ENCODE measurements at places on chromosomes 1 and 21.

GRCh38 chr1:179228783-179229213 lies 679 bp downstream of the ABL2 start:
- no peak for DNase-seq

GRCh38 chr21:43196826-43197225 lies 28.0 kb downstream of the CRYAA start:
- DNase-seq, result peak; percentile 54

GRCh38 chr1:202547215-202547614 lies 163.0 kb downstream of the SYT2 start:
- DNase-seq, result no peak

GRCh38 chr21:27201197-27201596 lies 234.3 kb upstream of the ADAMTS5 start:
- no peak for DNase-seq

- DNase-seq, result no peak
These were observed 43.7 kb downstream of the NIBAN1 start for GRCh38 chr1:184930645-184931044.

DNA sequence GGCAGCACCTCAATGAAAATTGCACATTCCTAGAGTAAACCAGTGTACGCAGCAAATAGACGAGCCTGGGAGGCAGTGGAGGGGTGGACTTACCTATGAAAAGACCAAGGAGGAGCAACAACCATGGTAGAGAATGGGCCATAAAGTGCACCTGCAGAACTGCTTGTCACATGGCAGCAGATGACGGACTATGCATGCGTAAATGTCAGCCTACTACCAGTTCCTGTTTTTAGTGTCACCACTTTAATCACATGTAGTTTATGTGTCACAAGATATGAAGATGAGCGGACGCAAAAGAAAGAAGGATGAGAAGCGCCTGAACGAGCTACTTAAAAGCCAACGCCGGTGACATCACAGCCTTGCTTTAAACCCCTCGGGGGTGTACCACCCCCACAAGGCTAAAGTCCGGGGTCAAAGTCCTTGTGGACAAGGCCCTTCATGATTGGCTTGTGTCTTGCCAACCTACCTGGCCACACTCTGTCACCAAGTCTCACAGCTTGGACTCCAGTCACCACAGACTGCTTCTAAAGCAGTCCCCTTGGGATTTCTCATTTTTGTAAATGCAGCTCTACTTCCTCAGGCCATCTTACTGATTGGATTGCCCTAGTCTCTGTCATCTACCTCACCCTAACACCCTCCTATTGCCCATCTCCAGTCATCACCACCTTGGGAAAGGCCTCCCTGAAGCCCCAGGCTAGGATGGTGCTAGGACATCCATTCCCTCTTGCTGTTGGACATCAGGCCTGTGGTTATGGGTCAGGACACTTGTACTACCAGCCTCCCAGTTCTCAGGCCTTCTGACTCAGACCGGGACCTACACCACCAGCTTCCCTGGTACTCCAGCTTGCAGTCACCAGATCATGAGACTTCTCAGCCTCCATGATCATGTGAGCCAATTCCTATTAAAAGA lies 6.0 kb upstream of the LY9 start:
- no peak for DNase-seq

DNA sequence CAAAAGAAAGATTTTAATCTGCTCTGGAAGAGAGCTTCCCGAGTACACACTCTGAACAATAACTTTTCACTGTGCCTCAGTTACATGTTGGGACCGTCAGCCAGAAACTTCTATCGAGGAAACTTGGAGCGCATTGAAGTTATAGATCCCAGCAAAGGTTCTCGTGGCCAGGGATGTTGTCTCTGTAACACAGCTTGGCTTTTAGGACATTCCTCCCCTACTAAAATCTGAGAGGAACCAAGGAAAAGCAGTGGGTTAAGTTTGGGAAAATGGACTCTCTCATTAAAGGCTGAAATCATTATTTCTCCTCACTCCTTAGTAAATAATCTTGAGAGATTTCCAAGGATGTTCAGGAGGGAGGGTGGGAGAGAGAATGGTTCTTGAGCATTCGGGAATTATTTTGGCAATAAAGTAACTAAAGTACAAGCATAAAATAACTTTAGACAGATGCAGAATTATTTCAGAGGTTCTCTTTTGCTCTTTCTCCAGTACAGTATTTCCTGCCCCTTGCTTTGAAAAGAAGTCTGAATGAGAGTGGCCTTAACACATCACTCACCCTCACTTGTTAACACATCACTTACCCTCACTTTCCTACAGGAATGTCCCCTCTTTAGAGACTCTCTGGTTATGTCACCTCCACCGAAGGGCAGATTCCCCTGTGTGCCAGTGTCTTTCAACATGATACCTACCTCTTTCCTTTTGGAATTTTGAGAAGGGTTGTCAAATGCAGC lies 1.8 kb upstream of the NFIA start:
- DNase-seq, result no peak

- DNase-seq, result no peak
These were observed 287.8 kb upstream of the RGS18 start for GRCh38 chr1:191870490-191870889.

DNA sequence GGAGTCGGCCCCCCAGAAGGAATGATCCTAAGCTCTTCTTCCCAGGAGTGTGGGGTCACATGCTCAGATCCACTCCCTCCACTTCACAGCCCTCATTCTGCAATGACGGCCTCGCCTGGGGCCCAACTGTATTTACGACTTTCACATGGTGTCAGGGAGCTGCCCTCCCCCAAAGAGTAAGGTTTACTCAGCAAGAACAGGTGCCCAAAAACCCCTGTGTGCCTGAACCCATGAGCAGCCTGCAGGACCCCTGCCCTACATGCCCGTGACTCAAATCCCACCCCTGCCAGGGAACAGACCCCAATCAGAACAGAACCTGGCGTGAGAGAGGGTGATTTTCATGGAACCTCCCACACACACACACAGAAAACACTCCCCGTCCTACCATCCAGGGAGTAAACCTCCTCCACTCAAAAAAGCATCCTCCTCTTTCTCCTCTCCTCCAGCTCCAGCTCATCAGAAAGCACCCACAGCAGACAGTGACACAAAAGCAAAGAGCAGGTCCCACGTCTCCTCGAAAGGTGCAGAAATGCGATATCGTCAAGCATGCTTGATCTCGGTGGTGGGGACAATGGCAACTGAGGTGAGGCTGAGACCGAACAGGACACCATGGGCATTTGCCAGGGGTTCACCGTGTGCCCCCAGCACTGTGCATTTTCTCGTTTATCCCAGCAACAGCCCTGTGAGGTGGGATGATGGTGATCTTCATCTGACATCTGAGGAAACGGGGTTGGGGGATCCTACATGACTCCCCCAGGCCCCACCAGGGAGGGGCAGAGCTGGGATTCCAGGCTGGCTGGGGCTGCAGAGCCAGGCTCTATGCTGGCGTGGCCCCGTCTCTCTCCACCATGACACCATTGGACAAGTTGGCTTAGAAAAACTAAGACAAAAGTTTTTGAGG lies 397.9 kb downstream of the NPHP4 start:
- DNase-seq, result no peak

GRCh38 chr1:44460107-44460882 lies 55.2 kb downstream of the RNF220 start:
- no peak for DNase-seq

Data from renal cortical epithelial cell (primary cell).